IMR-90 (cell line): ENCODE measurements at places on chromosomes 11 and 22.
A peak's percentile ranks its signal among the peaks of the same experiment; 100 is the strongest.

- DNase-seq: no peak
These were observed 7.3 kb downstream of the PARVB start for GRCh38 chr22:44031158-44031952.

GRCh38 chr11:134270250-134270714 lies 5.9 kb upstream of the GLB1L3 start:
- no peak for DNase-seq

GRCh38 chr11:59766542-59767224 lies 11.5 kb downstream of the STX3 start:
- no peak for DNase-seq

- DNase-seq: peak; percentile 82
These were observed 15.2 kb downstream of the UFD1 start for GRCh38 chr22:19463491-19464469.

- peak; percentile 97 for DNase-seq
These were observed 2.5 kb upstream of the NPAS4 start for GRCh38 chr11:66418168-66418985.

- no peak for DNase-seq
These were observed 70.6 kb downstream of the ZBTB16 start for GRCh38 chr11:114130115-114130576.

DNA sequence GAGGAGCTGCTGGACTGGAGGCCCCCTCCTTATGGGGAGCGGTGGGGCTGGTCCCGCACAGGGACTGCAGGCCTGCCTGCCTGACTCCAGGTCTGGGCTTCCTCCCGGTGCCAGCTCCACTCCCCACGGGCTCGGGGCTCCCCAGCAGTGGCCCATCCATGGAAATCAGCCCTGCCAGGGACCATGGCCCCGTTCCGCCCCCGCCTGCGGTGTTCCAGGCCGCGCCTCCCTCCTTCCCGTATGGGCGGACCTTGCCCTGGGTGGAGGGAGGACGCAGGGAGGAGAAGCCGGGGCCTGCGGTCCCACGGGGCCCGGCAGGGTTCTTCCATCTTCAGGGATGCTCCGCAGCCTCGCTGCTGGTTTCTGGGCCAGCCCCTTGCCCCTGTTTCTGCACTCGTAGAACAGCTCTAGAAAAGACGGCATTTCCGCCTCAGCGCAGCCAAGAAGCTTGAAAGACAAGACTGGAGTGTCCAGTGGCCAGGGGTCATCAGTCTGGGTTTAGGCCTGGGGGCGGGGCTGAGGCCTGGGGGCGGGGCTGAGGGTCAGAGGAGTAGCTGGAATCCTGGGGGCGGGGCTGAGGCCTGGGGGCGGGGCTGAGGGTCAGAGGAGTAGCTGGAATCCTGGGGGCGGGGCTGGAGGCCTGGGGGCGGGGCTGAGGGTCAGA lies 1330.6 kb downstream of the BRD1 start:
- no peak for DNase-seq

DNA sequence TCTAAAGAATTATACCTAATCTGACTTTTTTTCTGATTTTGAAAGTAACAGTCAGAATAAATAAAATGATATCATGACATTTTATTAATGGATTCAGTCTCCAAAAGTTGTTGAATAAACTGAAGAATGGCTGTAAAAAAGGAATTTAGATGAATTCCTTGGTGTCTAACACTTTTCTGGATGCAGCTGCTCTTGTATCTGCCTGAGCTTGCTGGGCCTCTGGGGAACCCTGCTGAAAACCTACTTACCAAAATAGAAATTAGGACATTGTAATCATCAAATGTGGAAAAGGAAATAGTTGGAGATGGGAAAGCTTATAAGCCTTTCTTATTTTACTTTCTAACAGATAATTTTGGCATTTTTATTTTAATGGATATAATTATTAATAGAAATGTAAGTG lies 315.7 kb upstream of the ANO5 start:
- no peak for DNase-seq

GRCh38 chr22:29621761-29622526 lies 18.5 kb downstream of the NF2 start:
- DNase-seq: peak; percentile 97

- no peak for DNase-seq
These were observed 660.2 kb upstream of the API5 start for GRCh38 chr11:42651621-42652020.

DNA sequence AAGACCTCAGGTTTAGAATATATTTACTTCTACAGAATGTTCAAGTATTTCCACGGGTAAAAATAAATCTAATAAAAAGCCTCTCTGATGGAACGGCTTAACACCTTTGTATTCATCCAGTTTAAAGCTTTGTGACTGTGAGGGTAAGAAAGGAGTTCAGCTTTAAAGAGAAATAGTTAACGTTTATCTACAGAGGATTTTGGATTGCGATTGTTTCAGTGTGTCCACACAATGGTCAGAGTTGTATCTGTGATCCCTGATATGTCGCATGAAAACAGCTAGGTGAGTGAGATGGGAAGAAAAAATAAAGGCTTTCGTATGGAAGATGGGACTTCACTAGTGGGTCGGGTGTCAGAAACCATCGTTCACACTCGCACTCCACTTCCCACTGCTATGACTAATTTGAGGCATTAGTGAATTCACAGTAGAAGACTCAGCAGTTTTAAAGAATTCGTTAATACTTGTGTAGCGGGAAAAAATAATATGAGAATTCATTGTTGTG lies 1.6 kb downstream of the APLP2 start:
- peak; percentile 35 for DNase-seq

DNA sequence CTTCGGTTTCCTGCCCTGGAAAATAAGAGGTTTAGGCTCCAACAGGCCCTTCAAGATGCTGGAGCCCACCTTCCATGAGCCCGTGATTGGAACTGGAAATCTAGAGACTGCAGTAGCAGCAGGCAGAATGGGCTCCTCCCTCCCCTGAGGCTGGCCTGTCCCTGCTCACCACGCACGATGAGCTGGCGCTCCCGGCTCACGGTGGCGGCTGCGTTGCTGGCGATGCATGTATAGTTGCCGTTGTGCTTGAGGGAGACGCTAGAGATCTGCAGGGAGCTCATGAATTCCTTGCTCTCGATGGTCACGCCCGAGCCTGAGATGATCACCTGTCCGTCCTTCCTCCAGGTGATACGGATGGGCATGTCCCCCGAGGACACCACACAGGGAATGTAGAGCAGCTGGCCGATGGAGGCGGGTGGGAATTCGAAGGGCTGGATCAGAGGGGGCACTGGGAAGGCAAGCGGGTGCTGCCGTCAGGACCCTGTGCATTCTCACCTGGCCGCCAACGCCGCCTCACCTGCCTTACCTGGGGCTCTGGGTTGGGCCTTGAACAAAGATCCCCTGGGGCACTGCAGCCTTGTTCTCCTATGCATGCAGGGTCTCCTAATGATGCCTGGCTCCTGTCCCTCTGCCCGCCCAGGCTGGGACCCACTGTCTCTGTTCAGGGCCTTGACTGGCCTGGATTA lies 177.8 kb downstream of the CEP164 start:
- DNase-seq: no peak

GRCh38 chr11:62666259-62666926 lies 1.3 kb downstream of the CSKMT start:
- no peak for DNase-seq
